ENCODE measurements at places on chromosomes 4 and X.

DNA sequence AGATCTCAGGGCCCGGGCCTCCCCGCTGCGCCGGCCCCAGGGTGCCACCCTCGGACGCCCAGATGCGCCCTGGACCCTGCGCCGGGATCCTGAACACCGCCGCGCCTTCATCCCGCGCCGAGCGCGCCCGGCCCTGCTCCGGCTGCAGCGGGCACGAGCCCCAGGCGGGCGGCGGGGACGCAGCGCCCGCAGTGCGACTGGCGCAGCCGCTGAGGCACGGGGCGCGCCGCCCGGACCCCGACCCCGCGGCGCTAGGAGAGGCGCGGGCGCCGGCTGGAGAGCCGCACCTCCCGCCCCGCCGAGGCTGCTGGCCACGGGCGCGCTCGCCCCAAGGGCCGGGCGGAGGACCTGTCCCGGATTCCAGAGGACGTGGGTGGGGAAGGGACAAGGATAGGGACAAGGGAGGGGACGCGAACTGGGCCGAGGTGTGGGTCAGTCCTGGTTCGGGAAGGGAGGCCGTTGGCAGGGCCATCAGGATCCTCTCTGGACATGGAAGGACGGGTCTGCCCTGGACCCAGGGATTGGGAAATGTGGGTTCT lies 1.1 kb downstream of the ZFYVE28 start:
- DNase-seq: no peak

DNA sequence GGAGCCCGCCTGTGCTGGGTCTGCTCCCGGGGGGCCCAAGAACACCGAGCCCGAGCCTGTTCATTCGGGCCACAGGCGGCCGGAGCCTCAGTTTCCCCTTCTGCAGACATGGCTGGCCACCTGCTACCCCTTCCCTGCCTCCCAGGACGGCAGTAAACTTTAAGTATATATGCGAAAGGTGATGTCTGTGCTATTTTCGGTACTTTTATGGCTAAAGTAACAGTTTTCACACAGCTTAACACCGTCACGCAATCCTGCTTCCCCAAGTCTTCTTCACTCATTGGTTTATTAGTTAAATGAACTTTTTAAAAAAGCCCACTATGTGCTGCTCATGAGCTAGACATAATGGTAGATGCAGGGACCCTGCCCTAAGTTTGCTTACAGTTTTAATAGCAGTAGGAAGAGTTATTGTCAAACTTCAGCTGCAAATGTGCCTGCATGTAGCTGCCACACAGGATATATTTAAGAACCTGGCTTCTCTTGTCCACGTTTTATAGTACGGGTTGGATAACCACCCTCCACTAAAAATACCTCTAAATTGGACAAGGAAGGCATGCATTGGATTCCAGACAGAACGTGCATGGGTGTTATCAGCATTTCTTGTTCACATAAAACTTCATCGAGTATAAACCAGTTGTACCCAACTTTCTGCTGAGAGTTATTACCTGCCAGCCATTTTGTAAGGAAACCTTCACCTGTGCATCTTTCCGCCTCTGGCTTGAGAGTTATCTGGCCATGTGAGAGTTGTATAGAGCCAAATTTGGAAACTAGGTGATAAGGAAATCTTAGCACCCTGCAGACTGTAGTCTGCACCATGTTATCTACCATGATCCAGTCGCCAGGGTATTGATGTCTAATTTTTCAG lies 741 bp downstream of the ANAPC4 start:
- DNase-seq: no peak

- DNase-seq: no peak
Measured at GRCh38 chrX:107484002-107484726, 34.7 kb downstream of the FRMPD3 start.

DNA sequence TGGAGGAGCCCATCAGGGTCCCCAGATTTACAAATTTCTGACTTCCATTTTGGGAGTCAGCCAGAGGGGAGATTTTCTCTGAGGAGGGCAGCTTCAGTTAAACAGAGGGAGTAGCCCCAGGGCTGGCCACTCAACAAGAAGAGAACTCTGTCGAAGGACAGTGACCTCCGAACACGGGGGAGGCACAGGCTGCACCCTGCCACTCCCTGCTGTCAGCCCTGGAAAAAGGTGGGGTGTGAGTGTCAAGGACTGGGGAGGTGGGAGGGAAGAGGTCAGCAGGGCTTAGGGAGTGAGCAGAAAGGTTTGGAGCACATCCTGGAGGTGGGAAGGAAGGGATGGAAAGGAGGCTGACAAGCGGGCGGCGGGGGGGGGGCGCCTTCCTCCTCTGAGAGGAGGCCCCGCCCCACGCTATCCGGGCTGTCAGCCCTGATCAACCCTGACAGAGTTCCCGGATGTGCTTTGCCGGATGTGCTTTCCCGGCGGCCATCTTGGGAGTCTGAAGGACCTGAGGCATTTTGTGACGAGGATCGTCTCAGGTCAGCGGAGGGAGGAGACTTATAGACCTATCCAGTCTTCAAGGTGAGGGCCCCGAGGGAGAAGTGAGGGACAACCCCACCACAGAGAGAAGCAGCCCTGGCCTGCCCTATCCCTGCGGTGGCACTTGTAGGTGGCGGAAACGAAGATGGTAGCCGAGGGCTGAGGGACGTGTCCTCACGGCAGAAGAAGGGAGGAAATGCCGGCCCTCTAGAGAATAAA lies at the start of gene MAGEC1:
TSS of gene MAGEC1 (plus strand) at position 495 of the 756 bp plus-strand sequence. CDS start 1,179 bp downstream, outside the sequence.
- no peak for DNase-seq

- DNase-seq: no peak
Measured at GRCh38 chr4:106297245-106298035, 18.6 kb downstream of the TBCK start.

DNA sequence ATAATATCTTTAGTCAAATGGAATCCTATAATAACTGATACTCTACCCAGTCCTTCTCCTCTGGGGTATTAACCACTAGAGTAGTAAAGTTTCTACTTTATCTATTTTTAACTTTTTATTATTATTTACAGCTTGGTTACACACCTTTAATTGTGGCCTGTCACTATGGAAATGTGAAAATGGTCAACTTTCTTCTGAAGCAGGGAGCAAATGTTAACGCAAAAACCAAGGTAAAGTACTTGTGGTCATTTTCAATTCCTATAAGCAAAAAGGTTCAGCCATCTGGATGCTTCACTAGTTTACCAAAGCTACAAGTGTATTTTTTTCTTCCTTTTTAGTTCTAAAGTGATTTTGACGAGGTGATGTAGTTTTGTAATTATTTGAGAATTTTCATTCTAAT lies 238.8 kb downstream of the ANK2 start:
- DNase-seq: no peak

GRCh38 chr4:22181736-22182135 lies 233.2 kb upstream of the KCNIP4 start:
- no peak for DNase-seq

DNA sequence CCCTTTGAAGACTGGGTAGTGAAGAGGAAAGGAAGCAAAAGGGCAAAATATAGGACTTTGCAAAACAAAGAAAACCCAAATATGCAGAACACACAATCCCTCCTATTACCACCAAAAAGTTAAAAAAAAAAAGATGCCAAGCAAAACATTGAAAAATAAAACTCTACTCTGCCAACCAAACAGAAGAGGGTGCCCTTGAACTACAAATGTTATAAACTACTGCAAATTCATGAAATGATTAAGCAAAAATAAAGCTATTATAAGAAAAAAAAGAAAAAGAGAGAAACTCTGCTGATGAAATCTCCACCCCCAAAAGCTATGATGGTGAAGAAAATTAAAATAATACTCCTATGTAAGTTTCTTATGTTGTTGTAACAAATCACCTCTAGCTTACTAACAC lies 168.5 kb upstream of the STK26 start:
- no peak for DNase-seq

- DNase-seq: no peak
Measured at GRCh38 chr4:110064295-110064694, 134.1 kb downstream of the ELOVL6 start.

- DNase-seq: no peak
Measured at GRCh38 chr4:124329134-124329533, 383.4 kb downstream of the ANKRD50 start.

- DNase-seq: no peak
Measured at GRCh38 chr4:173014113-173014558, 154.5 kb upstream of the GALNT7 start.

GRCh38 chr4:150297861-150298474 lies 219.7 kb downstream of the DCLK2 start:
- DNase-seq: no peak

DNA sequence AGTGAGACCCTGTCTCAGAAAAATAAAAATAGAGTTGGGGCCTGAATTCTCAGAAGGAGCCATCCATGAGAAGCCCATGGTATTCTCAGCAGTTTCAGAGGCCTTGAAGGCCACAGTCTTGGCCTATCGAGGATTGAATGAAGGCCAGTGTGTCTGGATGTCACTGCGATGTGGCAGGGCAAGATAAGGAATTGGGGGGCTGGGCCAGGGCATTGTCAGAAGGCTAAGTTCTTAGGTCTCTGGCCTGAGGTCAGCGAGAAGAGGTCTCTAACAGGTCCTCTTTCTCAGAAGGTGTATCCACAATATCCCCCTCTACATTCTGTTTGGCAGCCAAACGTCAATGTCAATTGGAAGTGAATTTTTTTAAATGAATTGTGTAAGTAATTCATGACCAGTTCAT lies 5.7 kb downstream of the ZNF275 start:
- DNase-seq: no peak

DNA sequence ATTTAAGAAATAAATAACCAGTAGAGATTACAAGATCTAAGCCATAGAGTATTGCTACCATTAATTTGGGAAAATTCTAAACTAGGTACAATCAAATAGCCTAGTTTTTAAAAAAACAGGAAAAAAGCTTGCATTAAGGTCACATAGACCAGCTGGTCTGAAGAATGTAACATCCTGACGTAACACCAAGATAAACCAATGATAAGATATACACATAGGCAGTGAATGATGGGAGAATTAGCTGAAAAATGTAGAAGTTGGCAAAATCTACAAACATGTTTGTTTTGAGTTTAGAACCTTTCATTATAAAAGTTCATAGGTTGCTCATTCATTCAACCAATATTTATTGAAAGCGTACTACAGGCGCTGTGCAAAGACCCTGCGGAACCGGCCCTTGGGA lies 120.0 kb downstream of the SH3RF1 start:
- DNase-seq: no peak

GRCh38 chr4:123361195-123361861 lies 35.3 kb upstream of the SPRY1 start:
- no peak for DNase-seq

Data from NCI-H2029 treated with DMSO at 0.1 percent for 48 hours (cell line).